ENCODE measurements at places on chromosomes 2 and 18.

DNA sequence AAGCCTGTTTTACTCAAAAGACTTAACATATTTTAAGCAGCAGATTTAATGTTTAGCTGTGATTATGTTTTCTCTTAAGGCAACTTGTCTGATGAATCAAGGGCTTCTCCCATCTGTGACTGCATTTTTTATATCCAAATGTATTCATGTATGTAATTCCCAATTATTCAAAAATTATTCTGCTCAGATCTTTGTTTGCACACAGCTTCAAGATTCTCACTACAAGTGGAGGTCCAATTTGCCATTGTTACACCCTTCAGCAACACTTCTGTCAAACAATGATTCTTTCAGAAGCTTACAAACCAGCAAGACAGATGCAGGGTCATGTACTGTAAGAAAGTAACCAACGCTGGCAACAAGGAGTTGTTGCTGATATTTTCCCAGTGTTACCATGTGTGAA is 5.9 kb upstream of the LRPPRC start:
- no peak for DNase-seq

DNA sequence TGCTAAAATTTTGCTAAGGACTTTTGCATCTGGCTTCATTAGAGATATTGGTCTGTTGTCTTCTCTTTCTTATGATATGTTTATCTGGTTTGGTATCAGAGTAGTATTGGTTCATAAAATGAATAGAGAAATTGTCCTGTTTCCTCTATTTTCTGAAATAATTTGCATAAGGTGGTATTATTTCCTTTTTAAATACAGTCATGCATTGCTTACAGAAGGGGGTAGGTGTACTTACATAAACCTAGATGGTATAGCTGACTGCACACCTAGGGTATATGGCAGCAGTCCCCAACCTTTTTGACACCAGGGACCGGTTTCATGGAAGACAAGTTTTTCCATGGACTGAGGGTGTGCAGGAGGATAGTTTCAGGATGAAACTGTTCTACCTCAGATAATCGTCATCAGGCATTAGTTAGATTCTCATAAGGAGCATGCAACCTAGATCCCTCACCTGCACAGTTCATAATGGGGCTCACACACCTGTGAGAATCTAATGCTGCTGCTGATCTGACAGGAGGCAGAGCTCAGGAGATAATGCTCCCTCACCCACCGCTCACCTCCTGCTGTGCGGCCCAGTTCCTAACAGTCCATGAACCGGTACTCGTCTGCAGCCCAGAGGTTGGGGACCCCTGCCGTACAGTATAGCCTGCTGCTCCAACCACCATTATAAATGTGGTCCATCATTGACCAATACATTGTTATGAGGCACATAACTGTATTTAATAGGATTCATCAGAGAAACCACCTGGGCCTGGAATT is 189.2 kb downstream of the FAM210A start:
- DNase-seq = no peak

GRCh38 chr2:112723995-112724394 is 3.2 kb downstream of the NT5DC4 start:
- no peak for DNase-seq

GRCh38 chr2:127358044-127358443 is 29.7 kb downstream of the MAP3K2 start:
- no peak for DNase-seq

GRCh38 chr2:206863716-206864115 is 75.6 kb upstream of the CPO start:
- no peak for DNase-seq

- DNase-seq = no peak
Observed at GRCh38 chr2:62817995-62818713, 112.6 kb downstream of the EHBP1 start.

DNA sequence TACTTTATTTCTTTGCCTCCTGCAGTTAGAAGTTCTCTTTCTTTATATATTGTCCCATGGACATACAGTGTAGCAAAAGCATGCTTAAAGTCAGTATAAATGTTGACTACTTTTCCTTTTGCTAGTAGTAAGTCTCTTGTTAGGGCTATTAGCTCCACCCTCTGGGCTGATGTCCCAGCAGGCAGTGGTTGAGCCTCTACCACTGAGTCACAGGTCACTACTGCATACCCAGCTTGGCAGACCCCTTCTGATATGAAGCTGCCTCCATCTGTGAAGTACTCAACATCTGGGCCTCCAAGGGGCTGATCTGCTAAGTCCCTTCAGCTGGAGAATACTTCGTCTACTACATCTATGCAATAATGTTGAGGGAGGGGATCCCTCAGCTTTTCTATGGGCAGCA is 61.0 kb upstream of the SLC35G4 start:
- no peak for DNase-seq

DNA sequence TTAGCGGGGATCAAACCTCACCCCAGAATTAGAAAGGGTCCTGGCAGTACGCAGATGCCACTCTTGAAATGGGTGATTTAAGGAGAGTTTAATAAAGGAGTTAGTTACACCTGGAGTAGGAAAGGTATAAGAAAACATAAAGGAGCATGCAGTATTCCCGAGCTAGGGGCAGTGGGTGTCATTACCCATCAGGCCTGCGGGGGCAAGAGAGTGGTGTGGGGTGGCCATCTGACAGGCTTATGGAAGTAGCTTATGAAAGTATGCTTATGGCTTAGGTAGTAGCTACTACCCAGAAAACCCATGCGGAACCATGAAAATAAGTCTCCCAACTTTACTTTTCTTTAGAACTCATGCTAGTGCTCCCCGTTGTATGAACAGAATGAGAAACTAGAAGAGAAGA is 568.9 kb upstream of the ACVR2A start:
- no peak for DNase-seq

DNA sequence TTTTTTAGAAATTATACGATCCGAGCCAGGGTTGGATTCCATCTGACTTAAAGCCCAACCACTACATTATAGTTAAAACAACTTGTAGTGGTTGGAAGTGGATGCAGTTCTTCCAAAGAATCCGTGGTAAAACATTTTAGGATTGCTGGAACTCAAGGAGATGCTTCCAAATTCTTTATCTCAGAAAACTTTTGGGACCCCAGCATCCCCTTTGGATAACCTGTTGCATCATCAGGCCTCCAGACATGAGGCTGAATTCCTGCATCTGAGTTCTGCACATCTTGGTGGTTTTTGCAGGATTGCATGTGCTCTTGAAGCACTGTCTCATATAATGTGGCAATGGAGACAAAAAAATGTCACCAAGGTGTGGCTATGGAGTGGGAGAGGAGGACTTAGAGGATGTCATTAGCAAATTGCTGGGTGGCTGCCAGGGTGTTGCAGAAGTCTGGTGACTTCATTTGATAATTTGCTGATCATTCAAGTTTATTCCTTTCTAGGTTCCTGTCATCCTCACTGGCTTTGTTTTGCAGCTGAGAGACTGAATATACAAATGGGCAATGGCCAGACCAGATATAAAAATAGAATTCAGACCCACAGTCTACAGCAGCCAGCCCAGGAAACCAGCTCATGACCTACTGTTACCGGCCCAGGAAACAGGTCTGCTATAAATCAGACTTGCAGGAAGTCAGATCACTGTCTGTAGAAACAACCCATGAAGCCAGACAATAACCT is 207.7 kb downstream of the BCL2 start:
- DNase-seq = no peak

- no peak for DNase-seq
Observed at GRCh38 chr2:85015653-85016360, 44.8 kb downstream of the KCMF1 start.

DNA sequence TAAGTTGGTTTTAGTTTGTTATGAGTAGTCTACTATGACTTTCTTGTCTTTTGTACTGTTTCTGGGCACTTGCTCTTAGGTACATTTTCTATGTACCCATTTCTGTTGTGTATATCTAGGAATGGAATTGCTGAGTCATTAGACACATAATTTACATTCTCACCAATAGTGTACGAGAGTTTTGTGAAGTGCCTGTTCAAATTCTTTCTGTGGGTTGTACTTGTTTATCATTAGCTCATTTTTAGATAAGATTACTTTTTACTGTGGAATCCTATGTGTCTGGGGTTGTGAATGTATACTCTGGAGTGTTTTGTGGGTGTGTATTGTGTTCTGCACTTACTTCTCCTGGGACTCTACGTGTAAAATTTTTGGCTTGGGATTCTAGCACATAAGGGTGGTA is 36.6 kb upstream of the CD28 start:
- no peak for DNase-seq

DNA sequence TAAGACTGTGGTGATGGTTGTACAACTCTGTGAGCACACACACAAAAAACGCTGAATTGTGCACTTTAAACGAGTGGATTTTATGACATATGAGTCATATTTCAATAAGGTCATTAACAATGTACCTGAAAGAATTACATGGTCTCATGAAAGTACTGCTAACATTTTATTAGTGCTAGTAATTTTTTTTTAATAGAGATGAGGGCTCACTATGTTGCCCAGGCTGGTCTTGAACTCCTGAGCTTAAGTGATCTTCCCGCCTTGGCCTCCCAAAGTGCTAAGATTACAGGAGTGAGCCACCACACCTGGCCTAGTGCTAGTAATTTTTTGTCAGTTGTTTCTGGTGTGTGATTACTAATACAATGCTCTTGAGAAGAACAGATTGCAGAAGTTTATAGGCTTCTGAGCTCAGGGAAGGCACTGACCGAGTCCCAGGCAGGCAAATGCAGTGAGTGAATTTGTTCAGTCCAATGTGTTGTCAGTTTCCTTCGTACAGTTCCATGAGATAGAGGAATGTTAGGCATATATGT is 177.0 kb downstream of the TGIF1 start:
- no peak for DNase-seq

DNA sequence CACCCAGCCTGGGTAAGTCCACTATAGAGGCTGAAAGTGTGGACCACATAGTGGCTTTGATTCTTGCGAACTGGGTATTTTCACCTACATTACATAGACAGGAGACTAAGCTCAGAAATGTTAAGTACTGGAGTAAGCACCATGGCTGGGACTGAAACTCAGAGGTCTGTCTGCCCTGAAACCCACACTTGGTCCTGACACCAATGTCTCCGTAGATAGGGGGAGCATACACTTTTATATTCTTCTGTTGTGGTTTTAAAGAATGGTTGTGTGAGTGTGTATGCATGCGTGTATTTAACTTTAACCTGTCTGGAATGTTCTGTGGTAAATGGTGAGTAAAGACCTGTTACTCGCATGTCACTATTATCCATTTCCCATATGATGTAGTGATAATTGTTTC is 10.3 kb upstream of the NPPC start:
- no peak for DNase-seq

DNA sequence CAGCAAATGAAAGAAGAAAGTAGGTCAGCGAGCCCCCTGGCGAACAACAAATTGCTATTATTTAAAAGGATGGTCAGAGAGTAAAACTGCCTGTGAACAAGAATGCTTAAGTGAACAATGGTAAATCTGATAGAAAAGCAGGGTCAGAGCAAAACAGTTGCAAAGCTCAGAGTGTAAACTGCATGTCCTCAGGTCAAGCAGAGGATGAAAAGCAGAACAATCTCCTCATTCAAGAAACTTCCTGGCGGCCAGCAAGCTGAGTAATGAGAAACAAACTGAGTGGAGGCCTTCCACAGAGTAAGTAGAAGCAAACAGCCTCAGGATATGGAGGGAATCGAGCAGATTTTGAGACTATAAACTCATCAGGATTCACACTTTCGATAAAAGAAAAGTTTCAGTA is 117.9 kb downstream of the PPP1R1C start:
- no peak for DNase-seq

DNA sequence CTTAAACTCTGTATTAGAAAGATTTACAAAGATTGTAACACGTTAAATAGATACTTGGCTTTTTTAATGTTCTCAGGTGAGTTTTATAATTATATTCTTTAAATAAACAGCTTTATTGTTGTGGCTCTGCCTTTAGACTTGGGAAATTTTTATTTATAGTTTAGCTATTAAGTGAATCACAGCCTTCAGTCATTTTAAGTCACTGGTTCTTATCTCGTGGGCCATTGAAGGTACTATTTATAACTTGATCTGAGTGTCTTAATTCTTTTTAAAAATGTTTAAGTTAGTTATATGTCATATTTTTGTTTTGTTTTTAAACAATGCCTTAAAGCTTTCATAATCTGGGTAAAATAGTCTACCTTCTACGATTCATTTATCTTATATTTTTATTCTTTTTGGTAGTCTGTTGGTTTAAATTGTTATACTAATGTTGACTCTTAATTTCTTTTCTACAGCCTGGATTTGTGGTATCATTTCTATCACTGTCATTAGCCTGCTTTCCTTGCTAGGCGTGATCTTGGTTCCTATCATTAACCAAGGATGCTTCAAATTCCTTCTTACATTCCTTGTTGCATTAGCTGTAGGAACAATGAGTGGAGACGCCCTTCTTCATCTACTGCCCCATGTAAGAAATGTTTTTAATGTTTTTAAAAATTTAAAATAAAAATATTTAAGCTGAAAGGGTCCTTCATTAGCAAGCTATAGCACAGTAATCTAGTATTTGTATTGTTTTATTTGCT is 49.3 kb downstream of the SLC39A10 start:
- no peak for DNase-seq

DNA sequence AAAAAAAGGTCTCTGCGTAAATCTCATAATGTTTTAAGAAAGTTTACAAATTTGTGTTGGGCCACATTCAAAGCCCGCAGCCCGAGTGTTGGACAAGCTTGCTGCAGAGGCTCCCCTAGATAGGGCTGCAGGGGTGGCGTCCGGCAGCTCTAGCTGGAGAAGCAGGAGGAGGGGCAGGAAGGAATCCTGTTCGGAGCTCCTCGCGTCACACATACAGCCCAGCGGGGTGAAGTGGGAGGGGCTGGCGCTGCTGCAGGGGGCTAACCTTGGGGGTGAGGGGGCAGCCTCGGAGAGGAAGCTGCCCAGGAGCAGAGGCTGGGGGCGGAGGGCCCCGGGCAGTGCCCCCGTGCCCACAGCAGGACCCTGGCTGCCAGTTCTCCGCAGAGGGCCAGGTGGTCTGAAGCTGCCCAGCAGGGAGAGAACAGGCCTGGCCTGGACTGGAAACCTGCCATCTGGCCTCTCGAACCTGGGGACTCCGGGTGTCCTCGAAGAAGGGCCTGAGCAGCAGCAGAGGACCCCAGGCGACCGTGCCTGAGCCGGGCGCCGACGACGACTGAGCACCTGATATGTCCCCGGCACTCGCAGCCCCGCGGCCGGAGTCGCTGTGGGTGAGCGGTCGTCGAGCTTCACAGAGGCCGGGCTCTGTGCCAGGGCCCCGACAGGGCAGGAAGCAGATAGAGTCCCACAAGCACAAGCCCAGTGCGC is 2.6 kb upstream of the GPR35 start:
- no peak for DNase-seq

GRCh38 chr2:47019961-47020681 is 104.5 kb upstream of the MCFD2 start:
- DNase-seq = no peak

DNA sequence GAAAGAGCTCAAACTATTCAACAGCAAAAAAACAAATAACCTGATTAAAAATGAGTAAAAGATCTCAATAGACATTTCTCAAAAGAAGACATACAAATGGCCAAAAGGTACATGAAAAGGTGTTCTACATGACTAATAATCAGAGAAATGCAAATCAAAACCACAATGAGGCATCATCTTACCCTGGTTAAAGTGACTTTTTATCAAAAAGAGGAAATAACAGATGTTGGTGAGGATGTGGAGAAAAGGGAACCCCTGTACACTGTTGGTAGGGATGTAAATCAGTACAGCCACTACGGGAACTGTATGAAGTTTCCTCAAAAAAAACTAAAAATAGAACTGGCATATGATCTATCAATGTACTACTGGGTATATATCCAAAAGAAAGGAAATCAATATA is 39.8 kb upstream of the TMEM163 start:
- no peak for DNase-seq
